ENCODE measurements at places on chromosomes 2 and 18.
A peak's percentile ranks its signal among the peaks of the same experiment; 100 is the strongest.

GRCh38 chr2:39188960-39189494 is 54.7 kb downstream of the CDKL4 start:
- no peak for DNase-seq

DNA sequence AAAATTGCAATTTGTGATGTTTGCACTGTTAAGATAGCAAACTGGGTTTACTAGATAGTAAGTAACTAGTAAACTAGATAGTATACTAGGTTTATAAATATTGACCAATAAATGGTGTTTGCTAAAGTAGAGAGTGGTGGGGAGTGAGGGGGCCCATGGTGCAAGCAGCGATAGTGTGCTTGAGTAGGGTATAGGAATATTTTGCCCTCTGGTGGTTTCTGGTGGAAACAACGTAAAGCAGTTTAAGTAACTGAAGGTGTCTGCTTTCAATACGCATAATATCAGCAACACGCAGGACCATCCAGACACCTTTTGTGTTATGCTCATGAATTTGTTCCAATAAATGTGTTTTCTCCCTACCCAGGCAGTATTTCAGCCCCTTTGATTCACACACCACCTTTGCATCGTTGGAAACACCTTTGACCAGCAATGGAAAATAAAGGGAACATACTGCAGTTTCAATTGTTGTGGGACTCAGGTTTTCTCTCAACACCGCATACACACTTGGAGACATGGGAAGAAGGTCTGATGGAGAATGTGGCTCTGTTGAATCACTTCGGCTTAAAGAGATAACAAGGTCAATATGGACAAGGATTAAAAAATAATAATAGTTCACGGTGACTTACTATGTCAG is 16.7 kb upstream of the STAT1 start:
- no peak for DNase-seq

DNA sequence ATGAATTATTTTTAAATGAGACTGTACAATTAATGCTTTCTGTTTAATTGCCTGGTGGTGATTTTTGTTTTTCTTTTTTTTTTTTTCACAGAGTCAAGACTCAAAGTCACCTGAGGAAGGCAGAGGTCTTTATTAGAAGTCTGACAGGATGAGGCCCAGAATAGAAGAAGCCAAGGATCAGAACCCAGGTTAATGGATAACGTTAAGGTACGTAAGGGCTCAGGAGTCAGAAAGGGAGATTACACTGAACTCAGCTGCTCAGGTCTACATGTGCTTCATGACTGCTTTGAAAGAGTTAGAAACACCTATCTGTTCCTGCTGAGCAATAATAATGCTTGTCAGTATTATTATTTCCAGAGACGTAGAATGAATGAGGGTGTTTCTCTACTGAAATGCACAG is 196.5 kb downstream of the LRATD1 start:
- no peak for DNase-seq

GRCh38 chr2:31038385-31038784 is 99.9 kb downstream of the GALNT14 start:
- DNase-seq: no peak

DNA sequence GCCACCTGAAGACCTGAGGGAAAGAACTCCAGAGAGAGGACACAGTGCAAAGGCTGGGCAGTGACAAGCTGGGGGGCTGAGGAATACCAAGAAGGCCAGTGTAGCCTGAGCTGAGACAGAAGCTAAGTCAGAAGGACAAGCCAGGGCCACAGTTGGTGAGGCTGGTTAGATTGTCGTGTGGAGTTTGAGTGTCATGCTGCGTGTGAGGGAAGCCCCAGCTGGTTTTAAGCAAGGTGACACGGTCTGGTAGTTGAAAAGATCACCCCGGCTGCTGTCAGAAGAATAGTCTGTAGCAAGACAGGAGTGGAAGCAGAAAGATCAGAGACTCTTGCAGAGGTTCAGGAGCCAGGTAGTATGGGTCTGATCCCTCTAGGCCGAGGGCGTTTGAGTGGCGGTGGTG is 50.6 kb upstream of the RMDN2 start:
- no peak for DNase-seq

GRCh38 chr2:136246086-136246669 is 128.2 kb upstream of the CXCR4 start:
- no peak for DNase-seq

GRCh38 chr2:220167956-220168355 is 540.5 kb downstream of the SLC4A3 start:
- DNase-seq: no peak

GRCh38 chr2:101754618-101755017 is 57.1 kb downstream of the MAP4K4 start:
- DNase-seq: no peak

- peak; percentile 63 for DNase-seq
Observed at GRCh38 chr2:96537066-96537733, 648 bp downstream of the ARID5A start.

GRCh38 chr18:3230401-3231334 is 10.9 kb upstream of the MYOM1 start:
- no peak for DNase-seq

- no peak for DNase-seq
Observed at GRCh38 chr2:58984731-58985130, 743.6 kb upstream of the FANCL start.
